ENCODE measurements at places on chromosomes 1 and 21.
A peak's percentile ranks its signal among the peaks of the same experiment; 100 is the strongest.

- DNase-seq = no peak
Observed at GRCh38 chr1:117077267-117077666, 17.1 kb downstream of the TTF2 start.

DNA sequence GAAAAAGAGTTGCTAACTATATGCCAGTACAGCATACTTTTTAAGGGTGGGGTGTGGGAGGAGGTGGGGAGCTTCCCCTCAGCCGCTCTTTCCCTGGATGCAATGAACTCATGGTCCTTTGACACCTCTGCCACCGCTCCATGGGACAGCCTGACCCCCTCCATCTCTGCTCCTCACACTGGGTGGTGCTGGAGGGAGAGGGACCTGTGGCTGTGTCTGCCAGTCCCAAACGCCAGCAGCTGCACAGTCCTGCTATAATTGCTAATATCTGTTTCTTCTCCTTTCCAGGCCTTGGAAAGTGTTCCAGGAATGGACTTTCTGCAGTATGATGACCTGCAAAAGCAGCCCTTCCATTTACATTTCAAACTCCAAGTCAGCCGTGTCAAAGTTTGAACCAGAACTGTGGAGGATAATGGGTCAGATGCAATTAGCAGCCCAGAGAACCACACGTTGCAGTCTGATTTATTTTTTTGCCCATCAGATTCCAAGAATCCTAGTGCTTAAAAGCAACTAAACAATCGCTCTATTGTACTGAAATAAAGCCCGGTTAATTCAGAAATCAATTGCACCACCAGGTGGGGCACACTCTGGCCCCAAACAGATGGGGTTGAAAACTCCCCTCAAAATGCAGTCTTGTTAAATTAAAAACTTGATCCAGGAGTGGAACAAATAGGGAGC lies 160.7 kb upstream of the LMO4 start:
- no peak for DNase-seq

DNA sequence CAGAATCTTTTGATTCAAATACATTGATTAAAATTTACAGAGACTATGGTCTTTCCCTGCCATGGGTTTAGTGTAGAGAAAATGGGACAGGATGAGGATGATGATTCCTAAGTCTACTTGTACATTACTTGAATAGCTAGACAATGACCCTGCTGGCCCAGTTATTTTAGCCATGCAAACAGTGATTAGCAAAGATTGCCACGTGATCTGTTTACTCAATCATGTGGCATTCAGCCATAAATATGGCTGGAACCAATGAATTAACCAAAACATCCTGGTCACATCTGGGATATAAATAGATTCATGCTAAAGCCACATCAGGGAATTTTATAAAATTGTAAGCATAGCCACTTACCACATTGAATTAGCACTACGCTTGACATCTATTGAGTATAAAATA lies 167.3 kb downstream of the PBX1 start:
- no peak for DNase-seq

DNA sequence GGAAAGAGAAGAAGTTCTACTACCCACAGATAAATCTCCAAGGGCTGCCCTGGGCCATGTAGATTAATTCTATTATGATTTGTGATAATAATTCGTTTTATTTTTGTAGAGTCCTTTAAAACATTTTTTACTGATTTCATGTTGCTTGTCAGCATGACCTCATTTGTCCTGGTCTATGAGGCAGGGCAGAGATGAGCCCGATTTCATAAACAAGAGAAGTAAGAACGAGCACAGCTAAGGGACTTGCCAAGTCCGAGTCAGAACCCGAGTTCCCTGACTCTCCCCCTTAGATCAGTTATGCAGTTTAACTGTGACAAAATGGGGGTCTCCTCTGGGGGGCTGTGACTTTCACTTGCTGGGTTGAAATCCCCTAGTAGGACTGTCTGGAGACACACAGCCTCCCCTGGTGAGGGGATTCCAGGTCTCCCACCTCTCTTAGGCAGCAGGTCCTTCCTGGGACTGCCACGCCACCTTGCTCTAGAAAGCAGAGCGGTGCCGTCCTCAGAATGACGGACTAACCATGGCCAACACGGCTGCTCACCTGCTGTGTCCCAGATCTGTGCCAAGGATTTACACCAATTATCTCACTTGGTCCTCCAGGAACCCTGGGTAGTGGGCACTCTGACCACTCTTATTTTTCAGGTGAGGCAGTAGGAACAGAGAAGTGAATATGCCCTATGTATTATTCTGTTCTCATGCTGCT lies 31.0 kb upstream of the SOX13 start:
- no peak for DNase-seq

- no peak for DNase-seq
Observed at GRCh38 chr1:80918380-80918779, 882.4 kb upstream of the ADGRL2 start.

GRCh38 chr1:10056599-10056987 lies 23.8 kb downstream of the UBE4B start:
- DNase-seq = no peak

DNA sequence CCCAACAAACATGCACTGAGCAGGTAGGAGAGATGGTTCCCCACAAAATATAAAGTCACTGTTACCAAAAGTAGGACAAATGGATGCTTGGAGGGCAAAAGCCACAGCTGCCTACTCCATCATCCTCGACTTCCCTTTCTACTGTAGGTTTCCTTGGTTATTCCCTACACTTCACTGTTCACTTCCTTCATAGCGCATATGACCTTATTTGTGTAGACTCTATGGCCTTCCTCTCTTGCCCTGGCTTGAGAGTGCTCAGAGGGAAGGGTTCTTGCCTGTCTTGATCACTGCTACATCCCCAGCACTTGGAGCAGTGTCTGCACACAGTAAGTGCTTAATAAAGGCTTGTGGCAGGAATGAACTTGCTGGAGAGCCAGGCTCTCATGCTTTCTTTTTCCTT lies 14.6 kb upstream of the TRNP1 start:
- DNase-seq = no peak

GRCh38 chr1:165161130-165161529 lies 195.4 kb downstream of the LMX1A start:
- DNase-seq = peak; percentile 2
